Stimulated activated CD4-positive, alpha-beta T cell treated with anti-CD3 and anti-CD28 coated beads, Interleukin-1b, Interleukin-23, amount 100 ng/mL, for 1 hour (primary cell): ENCODE measurements at places on chromosomes 5 and 9.

DNA sequence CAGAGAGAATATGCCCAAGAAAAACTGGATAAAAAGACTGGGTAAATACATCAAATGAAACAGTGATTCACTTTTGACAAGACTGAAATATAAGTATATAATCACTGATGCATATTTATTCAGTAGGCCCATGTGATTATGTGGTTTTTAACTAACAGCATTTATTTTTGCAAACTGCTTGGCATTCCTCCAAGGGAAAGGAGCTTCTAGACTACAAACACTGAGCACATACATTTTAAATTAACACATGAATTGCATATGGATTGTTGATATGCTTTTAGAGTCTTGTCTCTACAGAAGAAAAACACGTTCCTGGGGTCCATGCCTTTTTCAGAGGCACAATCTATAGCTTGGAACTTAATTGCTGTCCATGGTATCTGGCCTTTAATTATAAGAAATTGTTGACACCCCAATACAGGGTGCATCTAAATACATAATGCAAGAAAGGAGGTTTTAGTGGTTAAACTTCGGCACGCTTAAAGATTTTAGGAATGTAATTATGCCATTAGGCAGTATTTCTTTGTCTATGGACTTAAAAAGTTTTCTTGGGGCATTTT, 6.9 kb upstream of the MEIKIN start:
- DNase-seq = no peak

DNA sequence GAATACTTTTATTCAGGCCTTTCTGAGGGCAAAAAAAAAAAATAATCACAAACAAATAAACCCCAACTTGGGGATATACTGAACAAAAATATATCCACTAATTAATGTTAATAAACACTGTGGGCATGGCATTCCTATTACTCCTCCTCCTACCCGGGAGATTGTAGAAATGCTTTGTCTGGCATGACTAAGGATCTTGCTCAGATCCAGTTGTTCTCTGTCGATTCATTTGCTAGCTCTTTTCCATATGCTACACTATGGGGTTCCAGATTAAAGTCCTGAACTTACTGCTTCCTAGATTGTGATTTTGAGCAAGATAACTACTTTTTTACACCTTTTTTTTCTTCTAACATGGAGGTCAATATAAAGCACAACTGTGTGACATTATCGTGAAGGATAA, 102.2 kb upstream of the PRR16 start:
- DNase-seq = no peak

DNA sequence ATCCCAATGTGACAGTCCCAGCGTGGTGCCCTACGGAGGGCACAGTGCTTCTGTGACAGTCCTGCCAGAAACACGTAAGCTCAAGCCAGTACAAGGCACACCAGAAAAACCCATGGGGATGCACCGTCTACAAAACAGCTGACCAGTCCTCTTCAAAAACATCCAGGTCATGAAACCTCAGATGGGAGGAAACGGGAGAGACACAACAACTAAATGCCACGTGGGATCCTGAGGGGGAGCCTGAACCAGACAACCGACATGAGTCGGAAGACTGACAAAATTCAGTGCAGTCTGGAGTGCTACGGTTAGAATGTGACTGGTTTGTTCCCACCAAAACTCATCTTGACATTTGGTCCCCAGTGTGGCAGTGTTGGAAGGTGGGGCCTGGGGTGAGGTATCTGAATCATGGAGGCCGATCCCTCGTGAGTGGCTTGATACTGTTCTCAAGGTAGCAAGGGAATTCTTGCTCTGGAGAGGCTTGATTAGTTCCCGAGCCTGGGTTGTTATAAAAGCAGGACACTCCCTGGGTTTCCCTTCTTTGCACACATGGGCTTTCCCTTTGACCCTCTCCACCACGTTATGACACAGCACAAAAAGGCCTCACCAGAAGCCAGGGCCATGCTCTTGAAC, 55.4 kb downstream of the ADAMTS2 start:
- no peak for DNase-seq

DNA sequence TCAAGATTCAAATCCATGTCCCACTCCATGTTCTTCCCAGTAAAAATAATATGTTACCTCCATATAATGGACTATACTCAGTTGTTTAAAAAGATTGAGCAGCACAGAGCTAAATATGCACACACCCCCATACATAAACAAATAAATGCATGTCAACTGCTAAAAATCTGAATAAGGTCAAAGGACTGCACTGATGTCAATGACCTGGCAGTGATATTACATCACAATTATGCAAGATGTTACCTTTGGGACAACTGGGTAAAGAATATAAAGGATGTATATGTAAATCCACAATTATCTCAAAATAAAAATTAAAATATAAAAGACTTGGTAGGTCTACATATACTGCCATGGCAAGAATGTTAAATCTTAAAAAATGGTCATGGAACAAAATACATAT, 57.9 kb downstream of the CDK5RAP2 start:
- no peak for DNase-seq

DNA sequence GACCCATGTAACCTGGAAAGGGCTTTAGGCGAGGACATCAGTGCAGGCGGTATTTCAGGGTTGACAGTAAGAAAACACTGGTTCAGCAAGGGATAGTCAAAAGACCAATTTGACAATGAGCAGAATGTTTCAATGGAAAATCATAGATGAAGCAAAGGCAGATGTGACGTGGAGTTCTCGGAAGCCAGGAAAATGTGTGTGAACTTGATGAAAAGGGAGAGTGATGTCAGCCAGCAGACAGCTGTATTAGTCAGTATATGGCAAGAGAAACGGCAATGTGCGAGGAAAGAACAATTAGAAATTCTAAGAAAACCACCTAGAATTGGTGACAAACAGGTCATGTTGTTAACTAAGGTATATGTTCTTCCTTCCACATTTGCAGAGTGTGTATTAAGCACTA, 503.9 kb upstream of the DAB2 start:
- DNase-seq = no peak

GRCh38 chr9:133117271-133118178, 3.5 kb downstream of the RALGDS start:
- DNase-seq = no peak

- peak; percentile 100 for DNase-seq
Observed at GRCh38 chr9:128249908-128250838, 25.6 kb downstream of the GOLGA2 start.

GRCh38 chr9:120593955-120594277, 13.9 kb upstream of the CDK5RAP2 start:
- DNase-seq = no peak

DNA sequence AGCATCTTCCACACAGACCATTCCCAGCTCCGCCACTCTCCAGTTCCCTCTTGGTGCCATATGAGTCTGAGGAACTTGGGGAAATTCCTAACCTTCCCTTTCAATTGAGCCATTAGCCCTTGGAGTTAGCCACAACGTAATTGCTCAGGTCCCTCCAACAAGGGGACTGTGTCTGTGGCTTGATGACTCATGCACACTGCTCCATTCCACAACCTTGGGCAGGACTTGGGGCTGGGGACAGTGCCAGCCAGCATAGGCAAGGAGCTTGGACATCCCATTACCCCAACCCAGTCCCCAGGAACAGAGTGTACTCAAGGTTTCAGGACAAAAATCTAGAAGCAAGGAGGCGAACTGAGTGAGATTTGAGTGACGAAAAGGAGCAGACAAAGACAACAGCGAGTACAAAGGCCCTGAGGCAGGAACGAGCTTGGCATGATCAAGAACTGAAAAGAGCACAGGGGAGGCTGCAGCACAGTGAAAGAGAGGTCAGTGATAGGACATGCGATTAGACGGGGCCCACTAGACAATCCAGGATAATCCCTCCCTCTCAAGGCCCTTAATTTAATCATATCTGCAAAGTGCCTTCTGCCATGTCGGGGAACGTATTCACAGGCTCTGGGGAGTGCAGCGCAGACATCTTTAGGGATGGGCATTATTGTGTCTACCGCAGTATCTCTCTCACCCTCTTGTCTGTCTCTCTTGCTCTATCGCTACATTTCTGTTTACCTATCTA, 16.0 kb upstream of the JADE2 start:
- no peak for DNase-seq

DNA sequence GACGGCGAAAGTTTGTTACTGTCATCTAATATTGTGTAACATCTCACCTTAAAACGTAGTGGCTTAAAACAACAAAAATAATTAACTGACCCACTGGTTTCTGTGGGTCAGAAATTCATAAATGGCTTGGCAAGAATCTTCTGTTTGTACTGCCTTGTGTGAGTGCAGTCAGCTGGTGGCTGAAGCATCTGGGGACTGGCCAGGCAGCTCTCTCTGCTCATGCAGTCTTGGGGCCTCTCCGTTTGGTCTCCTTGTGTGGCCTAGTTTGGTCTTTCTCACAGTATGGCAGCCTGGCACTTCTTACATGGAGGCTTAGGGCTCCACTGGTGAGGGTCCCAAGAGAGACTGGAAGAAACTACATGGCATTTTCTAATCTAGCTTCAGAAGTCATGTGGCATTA, 49.0 kb upstream of the CTXN3 start:
- no peak for DNase-seq

DNA sequence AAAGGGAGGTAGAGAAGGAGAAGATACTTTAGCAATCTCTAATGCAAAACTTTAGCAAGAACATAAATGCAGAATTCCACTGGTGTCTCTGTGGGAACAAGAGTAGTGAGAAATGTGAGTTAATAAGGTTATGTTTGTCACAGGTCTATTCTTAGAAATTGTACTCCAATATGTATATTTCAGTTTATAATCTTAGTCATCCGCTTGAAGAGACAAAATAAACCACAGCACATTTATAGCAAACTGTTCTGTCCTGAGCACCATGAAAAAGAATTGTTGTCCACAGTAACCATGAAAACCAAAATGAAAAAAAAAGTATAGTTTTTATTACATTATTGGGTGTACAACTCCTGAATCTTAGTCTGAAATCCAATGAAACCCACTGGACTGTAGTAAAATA, 93.6 kb upstream of the TSLP start:
- DNase-seq = no peak

DNA sequence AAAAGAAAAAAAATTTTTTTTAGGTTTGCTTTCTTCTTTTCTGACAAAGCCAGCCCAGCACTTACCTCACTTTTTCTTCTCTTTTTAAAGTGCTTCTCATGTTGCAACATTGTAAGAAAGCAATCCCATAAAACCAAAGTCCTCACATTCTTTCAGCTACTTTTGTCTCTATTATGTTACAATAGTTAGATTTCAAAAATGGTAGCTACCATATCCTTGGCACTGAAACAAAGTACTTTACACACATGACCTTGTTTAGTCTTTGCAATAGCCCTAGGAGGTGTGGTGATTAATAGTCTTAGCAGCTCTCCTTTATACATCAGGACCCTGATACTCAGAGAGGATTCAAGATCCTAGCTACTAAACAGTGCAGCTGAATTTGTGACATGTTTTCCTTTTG, 23.5 kb upstream of the CARTPT start:
- DNase-seq = no peak

- DNase-seq = no peak
Observed at GRCh38 chr5:14416621-14417275, 164.8 kb upstream of the OTULINL start.

DNA sequence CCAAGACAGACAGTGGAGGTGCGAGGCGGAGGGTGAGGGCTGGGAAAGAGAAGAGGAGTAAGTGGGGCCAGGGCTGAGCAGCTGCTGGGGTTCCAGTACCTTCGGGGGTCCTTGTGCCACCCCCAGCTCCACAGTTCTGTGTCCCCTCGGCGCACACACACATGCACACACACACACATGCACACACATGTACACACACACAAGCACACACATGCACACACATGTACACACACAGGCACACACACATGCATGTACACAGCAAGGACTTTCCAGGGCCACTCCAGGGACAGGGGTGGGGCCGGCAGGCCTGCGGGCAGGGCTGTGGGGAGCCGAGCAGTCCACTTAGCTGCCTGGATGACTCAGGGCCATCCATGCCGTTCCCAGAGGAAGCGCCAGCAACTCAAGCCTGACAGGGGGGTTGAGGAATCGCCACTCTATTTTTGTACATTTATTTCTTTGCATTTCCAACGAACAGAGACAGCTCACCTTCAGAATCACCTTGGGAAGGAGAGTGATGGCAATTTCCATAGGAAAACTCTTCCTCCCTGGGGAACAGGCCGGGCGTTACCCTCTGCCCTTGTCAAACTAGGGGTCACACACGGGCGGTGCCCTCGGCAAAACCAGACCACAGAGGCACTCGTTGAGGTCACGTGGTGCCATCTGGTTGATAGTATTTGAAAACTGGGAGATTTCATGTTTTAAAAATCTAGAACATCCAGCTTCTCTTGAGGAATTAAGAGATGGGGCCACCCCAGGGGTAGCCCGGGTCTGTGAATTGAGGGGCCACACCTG, 135.7 kb downstream of the ADAMTS2 start:
- no peak for DNase-seq

DNA sequence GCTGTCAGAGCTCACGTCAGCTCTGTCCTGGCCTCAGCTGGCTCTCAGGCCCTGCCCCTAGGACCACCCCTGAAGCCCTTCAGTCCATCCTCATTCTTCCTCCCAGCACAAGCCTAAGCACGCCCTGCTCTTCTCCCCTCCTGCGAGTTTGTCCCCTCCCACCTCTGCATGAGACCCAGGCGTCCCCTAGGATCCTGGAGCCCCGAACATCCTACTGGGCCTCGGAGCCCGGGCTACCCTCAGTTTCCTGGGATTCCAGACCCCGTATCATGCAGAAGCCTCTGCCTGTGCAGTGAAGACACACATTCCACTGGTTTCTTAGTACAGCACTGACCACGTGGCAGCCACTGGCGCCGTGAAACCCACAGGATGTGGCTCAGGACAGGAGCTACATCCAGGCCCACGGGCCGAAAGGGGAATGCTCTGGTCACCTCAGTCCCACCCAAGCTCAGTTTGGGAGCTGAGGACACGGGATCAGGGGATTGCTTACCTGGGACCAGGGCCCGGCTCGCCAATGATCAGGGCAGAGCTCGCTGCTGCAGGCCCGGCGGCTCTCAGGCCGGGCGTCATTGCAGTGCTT, 64.2 kb downstream of the ZNF354C start:
- DNase-seq = no peak

- no peak for DNase-seq
Observed at GRCh38 chr9:3471883-3472282, 53.9 kb downstream of the RFX3 start.

GRCh38 chr9:33288828-33289483, 1.4 kb upstream of the NFX1 start:
- no peak for DNase-seq

GRCh38 chr9:6564360-6564759, 81.2 kb downstream of the GLDC start:
- no peak for DNase-seq

DNA sequence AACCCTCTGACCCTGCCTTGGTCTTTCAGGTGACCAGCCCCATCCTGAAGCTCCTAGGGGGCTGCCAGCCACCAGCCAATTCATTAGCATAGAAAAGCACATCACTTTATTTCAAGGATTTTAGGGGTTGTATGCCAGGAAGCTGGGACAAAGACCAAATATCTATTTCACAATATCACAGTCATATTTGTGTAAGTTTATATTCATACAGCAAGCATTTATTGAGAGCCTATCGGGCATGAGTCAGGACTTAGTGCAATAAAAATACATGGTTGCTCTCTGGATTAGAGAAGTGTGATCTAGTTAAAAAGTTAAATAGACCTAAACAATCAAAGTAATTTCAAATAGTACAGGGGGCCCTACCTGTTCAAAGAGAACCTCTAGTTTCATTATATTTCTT, 113.8 kb downstream of the ERCC6L2 start:
- no peak for DNase-seq

GRCh38 chr5:128271859-128272464, 188.4 kb downstream of the SLC12A2 start:
- no peak for DNase-seq

- no peak for DNase-seq
Observed at GRCh38 chr5:13926731-13927130, 17.8 kb downstream of the DNAH5 start.
